ENCODE measurements at places on chromosomes 3 and 15.

GRCh38 chr15:63719281-63719680 is 114.5 kb downstream of the HERC1 start:
- no peak for DNase-seq

DNA sequence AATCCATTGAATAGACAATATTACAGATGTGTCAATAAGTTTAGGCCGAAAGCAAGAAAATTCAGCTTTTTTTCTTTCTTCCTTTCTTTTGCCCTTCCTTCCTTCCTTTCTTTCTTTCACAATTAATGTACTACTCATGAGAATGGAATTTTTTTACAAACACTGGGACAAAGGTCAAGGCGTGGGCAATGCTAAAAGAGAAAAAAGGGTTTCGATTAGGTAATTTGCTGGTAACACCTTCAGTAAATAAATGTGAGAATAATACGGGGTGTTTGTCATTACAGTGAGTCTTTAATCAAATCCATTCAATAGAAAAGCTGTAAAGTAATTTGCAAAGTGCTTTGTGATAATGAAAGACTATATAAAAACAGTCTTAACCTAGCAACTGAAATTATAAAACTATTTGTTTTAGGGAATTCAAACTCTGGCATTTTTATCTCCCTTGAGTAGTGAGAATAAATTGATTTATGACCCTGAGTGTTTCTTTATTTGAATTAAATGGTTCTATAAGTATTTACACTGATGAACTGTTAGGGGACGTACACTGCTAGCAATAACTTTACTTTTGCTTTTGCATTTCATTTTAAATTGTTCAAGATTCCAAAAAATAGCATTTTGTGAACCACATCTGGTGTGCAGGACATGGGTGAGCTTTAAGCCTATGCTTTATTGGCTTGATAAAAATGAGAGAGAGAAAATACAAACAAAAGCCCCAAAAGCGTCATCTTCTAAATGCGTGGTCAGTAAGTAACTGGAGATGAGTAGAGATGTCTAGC is 104.2 kb upstream of the THRB start:
- no peak for DNase-seq

DNA sequence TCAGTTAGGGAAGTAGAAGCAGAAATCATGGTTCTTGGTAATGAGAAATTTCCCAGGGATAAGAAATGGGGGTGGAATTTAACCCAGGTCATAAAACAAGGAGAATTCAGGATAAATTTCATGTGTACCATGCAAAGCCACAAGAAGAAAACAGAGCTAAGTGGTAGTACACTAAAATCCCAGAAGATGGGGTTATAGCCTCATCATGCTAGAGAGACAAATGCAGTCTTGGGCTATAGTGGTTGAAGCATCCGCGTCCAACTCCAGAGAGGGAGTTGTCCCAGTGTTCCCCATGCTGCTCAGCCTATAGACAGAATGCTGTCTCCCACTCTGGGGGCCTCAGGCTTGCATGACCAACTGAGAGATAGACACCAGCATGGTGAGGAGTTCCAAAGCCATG is 36.2 kb upstream of the CLRN1 start:
- peak; percentile 54 for DNase-seq

GRCh38 chr15:59249816-59250215 is 43.2 kb downstream of the LDHAL6B start:
- no peak for DNase-seq

DNA sequence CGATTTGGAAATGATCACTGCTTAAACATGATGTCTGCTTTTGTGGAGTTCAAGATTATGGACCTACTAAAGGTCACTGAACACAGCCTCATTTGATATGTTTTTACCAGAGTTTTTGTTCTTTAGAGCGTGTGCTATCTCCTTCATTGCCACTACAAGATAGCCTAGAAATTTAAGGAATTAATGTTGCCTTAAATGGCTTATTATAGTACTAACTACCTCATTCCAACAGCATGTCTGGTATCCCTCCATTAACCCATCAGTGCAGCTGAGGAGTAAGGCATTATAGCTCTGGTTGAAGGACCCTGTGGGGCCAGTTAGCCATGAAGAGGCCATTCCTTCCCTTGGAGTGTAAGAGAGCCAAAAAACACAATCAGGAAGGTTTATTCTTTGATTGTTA is 2.3 kb upstream of the FAM43A start:
- DNase-seq, result no peak

- DNase-seq, result no peak
Observed at GRCh38 chr15:73617301-73617831, 15.8 kb downstream of the NPTN start.

- DNase-seq, result no peak
Observed at GRCh38 chr15:99997112-99997651, 263.9 kb upstream of the LYSMD4 start.

DNA sequence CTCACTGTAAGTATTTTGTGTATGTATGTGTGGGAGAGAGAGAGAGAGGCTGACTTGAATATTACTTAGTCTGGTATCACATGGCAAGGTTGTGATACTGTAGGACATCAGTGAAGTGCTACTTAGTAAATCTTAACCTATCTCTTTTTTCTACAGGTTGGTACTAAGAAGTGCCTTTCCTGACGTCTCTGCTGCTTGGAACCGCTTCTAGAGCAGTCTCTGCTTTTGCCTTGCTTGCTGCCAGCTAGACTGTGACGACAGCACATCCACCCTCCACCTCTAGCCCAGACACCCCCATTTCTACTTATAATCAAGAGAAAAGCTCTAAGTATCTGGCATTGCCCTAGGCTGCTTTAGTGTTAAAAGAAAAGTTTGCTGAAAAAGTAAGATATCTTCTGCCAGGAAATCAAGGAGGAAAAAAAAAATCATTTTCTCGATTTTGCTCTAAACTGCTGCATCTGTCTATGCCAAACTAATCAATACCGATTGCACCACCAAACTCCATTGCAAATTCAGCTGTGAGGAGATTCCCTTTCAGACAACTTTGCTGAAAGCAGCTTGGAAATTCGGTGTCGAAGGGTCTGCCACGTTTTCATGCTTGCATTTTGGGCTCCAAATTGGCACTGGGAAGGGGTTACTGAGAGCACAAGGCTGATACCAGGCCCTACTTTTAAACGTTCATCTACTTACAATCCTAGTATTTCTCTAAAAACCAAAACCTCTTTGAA is 30.7 kb downstream of the MBNL1 start:
- DNase-seq, result no peak

DNA sequence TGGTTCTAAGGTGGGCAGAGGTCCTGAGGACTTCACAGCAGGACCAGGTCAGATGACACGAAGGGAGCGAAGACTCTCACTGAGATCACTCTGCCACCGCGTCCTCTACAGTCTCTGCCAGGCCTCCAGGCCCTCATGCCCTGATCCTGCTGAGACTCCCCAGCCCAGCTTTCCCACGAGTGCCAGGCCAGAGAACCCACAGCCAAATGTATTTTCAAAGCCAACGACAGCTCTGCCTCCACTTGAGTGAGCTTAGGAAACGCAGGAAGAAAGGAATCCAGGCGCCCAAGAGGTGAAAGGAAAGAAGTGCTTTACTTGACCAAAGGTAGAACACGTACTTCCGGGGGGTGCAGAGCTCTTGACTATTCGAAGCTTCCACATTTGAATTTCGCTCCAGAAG is 275.0 kb downstream of the XXYLT1 start:
- DNase-seq, result no peak

DNA sequence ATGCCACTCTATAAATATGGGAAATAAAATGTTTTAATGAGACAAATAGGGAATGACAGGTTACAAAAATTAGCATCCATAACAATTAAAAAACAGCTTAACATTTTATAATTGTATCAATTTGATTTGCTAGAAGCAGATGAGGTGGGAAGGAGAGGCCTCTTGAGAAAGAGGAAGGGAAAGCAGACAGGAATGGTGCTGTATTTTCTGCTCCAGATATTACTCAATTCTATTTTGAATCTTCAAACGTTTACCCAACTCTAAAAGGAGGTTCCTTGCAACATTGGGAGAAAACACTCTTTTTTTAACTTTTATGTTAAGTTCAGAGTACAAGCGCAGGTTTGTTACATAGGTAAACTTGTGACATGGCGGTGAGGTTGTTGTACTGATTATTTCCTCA is 44.9 kb upstream of the ALDH1A3 start:
- no peak for DNase-seq

DNA sequence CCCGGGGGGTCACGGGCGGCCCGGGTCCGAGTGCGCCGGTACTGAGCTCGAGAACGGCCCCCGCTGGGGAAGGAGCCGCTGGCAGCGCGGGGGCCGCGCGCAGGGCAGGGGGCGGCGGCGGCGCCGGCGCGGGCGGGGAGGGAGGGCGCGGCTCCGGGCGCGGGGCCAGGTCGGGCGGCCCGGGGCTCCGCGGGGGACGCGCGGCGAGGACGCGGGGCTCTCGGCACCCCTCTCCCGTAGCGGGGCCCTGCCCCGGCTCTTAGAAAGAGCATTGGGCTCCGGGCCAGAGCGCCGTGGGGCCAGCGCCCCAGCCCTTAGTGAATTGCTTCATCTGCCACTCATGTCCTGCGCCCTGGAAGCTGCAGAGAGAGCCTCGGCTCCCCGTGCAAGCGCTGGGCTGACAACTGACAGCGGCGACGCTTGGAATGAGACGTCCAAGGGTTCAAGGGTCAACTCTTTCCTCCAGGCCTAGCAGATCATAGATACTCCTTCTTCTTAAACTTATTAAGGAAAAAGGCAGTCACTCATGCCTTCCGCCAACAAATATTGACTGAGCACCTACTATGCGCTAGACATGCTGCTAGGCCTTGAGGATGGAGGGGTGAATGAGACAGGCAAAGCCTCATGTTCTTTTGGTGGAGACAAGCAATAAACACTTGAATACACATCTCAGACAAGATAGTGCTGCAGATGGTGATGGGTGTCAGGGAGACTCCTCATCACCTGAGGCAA is 140.8 kb downstream of the SMAD6 start:
- peak; percentile 80 for DNase-seq

GRCh38 chr3:186786922-186787321 is 3.5 kb downstream of the EIF4A2 start:
- no peak for DNase-seq

GRCh38 chr3:55558316-55558715 is 71.2 kb upstream of the WNT5A start:
- DNase-seq, result peak; percentile 42

- no peak for DNase-seq
Observed at GRCh38 chr3:140290105-140290504, 355.1 kb downstream of the CLSTN2 start.

DNA sequence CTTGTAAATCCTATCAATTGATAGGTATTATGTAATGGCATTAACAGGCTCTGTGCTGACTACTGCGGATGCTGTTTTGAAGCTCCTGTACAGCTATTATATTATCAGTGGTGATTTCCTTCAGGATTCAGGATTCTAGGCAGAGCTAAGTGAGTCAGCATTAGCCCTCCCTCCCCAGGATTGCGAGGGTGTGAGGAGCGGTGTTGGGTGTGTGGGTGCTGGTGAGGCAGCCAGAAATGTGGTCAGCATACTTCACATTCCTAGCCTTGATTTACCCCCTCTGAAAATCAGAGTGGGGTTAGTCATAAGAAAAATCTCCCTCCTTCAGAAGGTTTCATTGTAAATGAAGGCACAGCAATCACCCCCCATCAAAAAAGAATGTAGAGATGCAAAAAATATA is 72.5 kb downstream of the SNTN start:
- peak; percentile 57 for DNase-seq

DNA sequence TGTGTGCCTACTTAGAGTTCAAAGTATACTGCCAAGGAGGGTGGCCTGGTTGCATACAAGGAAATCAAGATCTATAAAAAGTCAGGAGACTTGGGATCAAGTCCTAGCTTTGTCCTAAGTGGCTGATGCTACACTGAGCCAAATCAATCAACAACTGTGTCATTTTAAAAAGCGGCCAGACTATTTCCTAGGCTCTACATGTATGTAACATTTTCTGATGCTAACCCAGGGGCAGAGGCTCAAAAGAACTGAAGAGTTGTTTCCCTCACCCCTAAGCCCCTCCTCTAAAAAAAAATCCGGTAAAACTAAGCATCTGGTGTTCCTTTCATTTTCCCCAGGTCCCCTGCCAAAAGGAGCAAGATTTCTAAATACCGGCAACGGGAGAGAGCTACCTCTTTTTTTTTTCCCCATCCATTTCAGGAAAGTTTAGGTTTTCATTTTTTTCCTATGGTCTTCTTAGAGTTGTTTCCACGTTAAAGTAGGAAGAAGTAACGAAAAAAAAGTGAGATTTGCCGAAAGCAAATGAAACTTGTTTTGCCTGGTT is 18.8 kb upstream of the CHD2 start:
- no peak for DNase-seq

DNA sequence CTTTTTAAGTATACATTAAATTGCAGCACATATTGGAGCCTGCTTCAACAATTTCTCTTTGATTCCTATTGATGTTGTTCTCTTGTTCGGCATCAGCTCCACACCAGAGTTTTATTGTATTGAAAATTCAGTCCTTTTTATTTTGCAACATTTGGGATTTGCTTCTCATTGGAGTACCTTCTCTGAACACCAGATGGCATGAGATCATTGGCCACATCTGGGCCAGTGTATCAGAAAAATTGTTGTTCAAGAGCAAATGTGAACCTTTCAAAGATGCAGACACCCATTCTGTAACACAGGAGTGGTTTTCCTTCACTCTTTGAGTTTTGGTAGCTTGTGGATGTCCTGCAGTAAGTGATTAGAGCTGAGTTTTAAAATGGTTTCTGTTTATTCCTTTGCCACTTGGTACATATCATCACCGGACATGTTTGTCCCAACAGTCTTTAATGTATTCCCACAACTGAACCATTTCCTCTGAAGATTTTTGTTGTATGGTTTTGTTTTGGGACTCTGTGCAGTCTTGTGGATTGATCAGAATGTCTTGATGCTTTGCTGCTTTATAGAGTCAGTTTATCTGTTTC is 96.1 kb downstream of the MCTP2 start:
- DNase-seq, result peak; percentile 44

DNA sequence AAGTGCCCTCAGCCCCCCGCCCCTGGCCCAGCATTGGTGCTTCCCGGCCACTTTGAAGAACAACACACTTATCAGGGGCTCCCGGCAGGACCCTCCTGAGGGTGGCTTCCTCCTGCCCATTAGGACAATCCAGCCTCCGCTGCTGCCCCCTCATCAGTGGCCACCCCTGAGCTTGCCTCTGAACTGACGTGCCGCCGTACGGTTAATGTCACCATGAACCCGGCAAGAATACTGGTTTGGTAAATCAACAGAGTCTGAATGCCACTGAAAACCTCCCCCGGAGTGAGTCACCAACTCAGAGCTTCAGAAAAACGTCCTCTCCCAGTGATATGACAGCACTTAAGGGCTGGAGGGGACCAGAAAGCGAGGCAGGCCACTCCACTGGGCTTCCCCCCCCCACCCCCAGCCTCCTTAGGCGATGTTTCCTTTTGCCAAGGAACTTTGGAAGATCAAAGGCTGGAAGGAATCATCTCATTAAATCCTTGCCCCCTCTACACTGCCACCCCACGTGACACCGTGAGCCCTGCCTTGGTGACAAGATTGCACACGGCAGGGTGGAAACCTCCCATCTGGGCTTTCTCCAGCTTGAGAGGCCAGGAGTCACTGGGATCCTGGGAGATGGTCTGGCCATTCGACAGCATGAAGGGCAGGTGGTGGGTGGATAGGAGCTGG is 142.1 kb downstream of the NUP210 start:
- no peak for DNase-seq

- DNase-seq, result peak; percentile 43
Observed at GRCh38 chr15:45126535-45127158, 3.0 kb downstream of the DUOXA1 start.

Measured in HFFc6 (cell line).